ENCODE measurements at places on chromosomes 2 and 18. TPM values are rescaled to one million over a fixed set of nuclear protein-coding genes. Genes with fewer than 3 reads are reported as not detected.

DNA sequence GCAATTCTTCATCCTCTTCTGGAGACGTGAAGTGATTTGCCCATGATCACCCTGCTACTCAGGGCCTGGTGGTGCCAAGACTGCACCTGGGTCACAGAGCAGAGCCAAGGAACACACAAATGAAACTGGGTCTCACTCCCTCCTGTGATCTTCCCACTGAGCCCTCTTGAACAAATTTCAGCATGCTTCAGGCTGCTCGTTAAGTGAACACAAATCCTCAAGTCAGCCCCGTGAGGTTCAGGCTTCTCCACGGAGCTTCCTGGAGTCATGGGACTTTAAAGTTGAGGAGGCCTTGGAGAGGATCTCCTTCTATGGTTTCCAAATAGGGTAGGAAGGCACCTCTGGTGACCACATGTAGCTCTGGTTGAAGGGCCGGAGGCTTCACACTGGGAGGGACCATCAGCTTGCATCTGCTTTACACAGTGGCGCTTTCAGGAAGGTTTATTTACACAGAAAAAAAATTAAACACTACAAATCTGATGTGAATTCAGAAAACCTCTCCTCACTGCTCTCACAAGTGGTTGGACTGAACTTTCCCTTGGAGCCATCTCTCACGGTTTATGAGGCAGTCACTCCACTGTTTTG, 255.4 kb downstream of the LOXHD1 start:
- DNase-seq: no peak

DNA sequence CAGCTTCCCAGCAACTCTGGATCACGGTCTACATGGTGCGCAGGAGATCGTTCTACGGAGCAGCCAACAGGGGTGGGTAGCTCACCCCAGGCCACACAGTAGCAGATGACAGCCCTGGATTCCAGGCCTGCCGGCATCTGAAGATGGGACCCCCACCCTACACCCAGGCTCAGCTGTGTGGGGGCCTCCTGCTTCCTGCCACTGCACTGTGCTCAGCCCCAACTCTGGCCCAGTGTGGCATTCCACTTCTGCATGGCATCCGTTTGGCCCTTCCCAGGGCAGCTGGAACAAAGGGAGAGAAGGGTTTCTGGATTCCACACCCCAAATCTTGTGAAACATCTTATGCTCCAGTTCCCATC, 9.1 kb downstream of the PER2 start:
- DNase-seq: no peak

Gene DPP10
- 5.1 TPM for total RNA-seq

Gene VAMP5
- total RNA-seq: 27.0 TPM

Gene PLEK
- 2.1 TPM for total RNA-seq

DNA sequence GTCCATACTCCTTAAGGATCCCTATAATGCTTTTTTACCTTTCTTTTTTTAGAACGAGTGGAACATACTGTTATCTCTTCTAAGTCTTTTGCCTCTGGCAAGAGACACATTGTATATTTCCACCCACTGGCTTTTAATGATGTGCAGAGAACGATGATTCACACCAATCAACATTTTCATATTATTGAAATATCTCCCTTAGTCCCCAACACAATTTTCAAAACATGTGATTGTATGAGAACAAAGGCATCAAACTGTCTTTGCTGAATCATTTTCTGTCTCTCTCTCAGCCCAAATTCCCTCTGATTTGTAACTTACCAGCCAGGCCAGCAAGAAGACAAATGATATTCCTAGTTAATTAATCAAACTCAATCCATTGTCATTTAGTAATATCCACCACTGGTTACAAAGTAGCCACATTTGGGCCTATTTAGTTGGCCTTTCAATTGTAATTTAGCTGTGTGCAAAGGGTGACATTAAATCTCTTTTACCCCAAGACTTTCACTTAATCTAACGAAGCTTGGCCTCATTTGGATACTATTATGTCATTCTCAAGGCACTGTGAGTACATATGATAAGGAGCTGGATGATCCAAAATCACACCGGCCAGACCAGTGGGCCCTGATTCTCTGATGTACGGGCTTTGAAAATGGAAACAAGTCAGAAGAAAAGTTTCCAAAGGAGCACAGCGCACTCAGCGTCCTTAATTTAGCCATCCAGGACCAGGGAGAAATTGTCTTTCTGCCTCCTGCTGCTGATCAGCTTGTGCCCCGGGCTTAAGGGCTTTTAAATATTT, 185.1 kb downstream of the SCG2 start:
- no peak for DNase-seq

- no peak for DNase-seq
These were observed 105.8 kb downstream of the PLB1 start for GRCh38 chr2:28601616-28602015.

Gene IL1RL1
- 1.3 TPM for total RNA-seq

- no peak for DNase-seq
These were observed 64.6 kb upstream of the CNGA3 start for GRCh38 chr2:98281607-98282006.

DNA sequence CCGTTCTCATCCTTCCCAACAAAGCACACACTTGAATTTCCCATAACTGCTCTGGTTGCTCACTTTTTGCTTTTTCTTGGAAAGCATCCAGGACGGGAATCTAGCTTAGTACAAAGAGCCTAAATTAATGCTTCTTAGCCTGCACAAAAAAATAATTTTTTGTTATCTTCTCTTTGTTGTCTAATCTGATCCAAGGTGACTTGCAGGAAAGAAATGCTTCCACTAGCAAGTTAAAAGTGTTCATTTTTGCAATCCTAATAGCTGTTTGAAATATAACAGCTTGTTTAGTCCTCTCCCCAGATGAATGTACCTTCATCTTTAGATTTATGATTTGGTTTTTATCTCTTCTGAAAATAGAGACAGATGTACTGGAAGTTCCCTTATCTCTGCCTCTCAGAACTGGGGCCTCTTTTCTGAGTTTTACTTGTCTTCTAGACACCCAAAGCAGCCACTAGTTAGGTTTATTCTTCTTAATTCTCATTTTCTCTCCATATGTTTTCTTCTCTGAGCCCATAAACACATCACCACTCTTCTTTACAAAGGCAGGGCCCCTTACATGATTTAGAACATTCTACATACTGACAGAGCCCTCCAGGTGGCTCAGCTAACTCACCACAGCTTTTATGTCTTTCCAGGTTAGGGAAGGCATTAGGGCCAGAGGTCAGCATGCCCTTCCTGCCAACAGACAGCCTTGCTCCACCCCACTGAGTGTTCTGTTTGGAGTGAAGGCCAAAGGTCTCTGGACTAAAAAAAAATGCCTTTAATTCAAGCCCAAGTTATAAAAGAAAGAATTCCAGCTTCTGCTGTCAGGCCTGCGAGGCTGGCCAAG, 74.7 kb upstream of the MAP4K3 start:
- DNase-seq: no peak

Gene VWA3B
- not detected for total RNA-seq

Gene UGT1A5
- total RNA-seq: 0.41 TPM

Gene STON1
- total RNA-seq: 34.0 TPM

DNA sequence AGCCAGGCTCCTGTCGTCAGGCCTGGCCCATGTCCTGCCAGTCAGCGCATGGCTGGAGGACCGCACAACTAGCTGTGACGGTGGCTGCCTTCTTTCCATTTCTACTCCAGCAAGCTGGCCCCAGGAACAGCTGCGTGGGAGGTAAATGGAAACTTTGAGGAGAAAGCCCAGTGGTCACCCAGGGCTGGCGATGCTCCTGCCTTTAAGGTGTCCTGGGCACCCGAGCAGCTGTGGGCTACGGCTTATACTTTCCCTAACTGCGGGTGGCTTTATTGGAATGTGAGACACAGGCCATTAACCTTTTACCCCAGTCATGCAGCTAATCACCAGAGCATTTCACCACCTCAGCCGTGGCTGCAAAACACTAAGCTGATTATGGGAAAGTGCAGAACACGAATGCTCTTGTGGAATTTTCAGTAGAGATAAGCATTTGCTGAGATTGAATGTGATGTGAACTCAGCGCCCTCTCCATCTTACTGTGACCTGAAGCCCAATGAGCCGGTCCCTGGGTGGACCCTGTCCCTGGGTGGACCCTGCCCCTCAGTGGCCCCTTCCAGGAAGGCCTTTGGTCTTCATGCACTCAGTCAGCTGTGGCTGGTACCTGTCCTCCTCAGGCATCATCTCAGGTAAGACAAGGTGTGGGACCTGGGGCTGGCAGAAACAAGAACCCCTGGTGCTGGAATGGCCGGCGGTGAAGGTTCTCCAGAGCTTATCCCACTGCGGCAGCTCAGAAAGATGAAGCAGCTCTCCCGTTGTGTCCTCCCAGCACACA, 275.4 kb upstream of the HS6ST1 start:
- DNase-seq: no peak

DNA sequence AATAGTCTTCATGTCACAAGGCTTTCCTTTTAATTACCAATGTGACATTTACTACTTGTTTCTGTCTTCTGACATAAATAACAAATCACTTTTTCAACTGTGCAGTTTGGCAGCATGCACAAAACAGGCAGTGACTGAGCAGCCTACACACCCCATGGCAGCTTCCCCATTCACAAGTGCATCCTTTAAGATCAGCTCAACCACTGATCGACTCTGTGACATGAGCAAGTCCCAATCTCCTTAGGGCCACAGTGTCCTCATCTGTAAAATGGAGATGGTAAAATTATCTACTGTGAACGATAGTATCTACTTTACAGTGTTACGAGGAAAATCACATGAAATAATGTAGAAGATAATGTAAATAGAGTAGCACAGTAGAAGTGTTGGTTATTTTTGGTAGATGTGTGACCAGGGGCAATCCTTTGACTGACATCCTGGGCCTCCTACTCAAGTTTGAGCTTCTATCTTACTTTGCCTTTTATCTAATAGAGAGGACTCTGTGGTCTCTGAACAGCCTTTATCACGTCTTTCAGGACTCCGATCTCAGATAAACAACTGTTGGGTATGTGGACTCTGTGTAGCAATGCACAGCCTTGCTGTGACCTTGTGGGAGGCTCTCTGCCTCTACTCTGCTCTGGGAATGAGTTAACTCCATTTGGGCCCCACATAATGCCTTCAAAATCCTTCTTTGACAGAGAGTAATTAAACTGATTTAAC, 120.6 kb downstream of the PIGN start:
- DNase-seq: no peak

Gene C1QL2
- total RNA-seq: 1.4 TPM

- DNase-seq: no peak
These were observed 1043.9 kb downstream of the TSN start for GRCh38 chr2:122799391-122799790.

Gene PPP1R1C
- total RNA-seq: 9.1 TPM

- no peak for DNase-seq
These were observed 154.7 kb downstream of the TSN start for GRCh38 chr2:121910139-121910538.

Gene C2orf81
- 6.8 TPM for total RNA-seq

GRCh38 chr2:26017464-26018183, 16.3 kb upstream of the RAB10 start:
- no peak for DNase-seq

GRCh38 chr2:144493027-144493809, 26.7 kb downstream of the ZEB2 start:
- DNase-seq: no peak

Gene LINC00305
- total RNA-seq: not detected

DNA sequence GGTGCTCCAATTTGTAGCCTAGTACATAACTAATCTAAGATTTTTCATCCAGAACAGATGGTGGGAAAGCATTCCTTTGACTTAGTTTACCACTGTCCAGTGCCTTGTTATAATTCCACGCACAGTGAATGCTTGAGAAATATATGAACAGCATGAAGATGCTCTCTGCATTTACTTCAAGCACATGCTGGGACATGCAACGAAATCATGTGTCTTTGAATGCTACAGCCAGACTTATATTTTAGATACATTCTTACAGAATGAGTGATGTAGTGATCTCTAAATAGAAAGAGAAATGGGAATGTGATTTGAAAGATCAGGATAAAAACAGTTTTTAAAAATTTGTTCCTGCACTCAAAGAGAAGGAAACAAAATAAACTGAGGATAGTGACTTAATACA, 398.3 kb downstream of the FBXO15 start:
- DNase-seq: no peak

Gene ARL4C
- 8.5 TPM for total RNA-seq

- DNase-seq: no peak
These were observed 82.5 kb downstream of the DSEL start for GRCh38 chr18:67433971-67434370.

GRCh38 chr2:234556848-234557573, 60.1 kb upstream of the ARL4C start:
- peak; percentile 15 for DNase-seq

DNA sequence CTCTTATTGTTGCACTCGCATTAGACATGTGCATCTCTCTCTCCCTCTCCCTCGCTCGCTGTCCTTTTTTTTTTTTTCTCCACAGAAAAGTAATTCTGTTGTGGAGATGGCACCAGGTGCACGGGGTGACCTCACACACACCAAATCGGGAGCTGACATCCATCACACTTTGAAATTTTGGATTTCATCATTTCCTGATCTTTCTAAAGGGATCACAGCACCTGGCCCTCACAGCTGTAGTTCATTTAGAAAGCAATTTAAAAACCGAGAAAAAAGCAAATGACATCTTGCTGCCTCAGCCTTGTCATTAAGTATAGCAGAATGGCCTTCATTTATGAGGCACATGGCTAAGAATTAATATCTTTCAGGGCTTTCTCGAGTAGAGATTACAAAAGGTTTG, 717.2 kb downstream of the RNF144A start:
- DNase-seq: no peak

Gene ZDBF2
- total RNA-seq: 10.5 TPM

DNA sequence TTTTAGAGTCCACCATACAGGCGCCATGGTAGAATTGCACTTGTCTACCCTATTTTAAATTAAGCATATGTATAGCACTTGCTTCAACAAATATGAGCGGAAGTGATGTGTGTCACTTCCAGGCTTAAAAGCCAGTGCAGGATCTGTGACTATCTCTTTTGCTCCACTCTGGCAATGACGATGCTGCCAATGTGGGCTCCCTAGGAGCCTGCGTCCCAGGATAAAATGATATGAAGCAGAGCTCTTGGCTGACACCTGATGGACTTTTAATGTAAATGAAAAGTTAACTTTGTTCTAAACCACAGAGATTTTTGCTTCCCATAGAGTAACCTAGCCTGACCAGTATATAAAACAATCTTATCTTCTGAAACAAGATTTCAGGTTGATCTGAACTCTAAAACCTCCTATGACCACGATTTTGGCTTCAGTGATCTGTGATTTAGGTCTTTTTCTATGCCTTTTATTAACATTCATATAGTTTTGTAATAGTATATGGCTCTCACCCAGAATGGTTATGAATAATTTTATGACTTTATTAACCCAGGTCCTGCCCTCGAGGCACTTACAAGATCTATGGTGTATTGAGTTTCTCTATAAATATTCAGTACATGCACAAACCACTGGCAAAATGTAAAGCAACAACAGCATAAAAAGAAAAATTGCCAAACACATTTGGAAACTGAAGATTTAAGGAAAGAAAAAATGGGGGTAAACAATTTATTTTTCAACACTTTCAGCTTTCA, 422.5 kb upstream of the PIK3C3 start:
- no peak for DNase-seq
